ENCODE measurements at places on chromosomes 2 and 18.

GRCh38 chr2:42693688-42694479 is 70.1 kb downstream of the OXER1 start:
- no peak for DNase-seq

GRCh38 chr2:70367722-70368323 is 66.0 kb upstream of the FAM136A start:
- DNase-seq, result no peak

- DNase-seq, result no peak
Measured at GRCh38 chr2:75079575-75079974, 119.7 kb downstream of the TACR1 start.

DNA sequence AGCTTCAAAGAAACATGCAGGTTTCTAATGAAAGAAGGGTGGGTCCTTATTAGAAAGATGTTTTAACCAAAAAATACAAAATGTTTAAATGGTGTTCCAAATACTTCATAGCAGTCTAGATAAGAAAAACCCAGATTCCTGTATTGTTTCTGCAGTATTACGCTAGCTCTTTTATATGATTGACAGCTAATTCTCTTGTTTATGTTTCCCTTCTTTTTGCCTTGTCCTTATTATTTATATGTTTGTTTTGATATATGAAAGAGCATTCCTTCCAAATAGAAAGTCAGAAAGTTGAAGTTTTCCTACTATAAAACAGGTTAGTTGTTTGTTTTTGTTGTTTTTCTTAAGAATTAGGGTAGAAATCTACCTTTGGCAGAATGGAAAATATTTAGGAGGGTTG is 41.1 kb upstream of the PNPT1 start:
- no peak for DNase-seq

GRCh38 chr2:224360801-224361251 is 41.1 kb downstream of the FAM124B start:
- no peak for DNase-seq

GRCh38 chr2:168212167-168212566 is 35.2 kb downstream of the STK39 start:
- DNase-seq, result no peak

Measured in pulmonary artery endothelial cell (primary cell).